ENCODE measurements at places on chromosomes 5 and 9.

GRCh38 chr9:16120231-16120641 is 567.4 kb downstream of the CCDC171 start:
- no peak for DNase-seq

DNA sequence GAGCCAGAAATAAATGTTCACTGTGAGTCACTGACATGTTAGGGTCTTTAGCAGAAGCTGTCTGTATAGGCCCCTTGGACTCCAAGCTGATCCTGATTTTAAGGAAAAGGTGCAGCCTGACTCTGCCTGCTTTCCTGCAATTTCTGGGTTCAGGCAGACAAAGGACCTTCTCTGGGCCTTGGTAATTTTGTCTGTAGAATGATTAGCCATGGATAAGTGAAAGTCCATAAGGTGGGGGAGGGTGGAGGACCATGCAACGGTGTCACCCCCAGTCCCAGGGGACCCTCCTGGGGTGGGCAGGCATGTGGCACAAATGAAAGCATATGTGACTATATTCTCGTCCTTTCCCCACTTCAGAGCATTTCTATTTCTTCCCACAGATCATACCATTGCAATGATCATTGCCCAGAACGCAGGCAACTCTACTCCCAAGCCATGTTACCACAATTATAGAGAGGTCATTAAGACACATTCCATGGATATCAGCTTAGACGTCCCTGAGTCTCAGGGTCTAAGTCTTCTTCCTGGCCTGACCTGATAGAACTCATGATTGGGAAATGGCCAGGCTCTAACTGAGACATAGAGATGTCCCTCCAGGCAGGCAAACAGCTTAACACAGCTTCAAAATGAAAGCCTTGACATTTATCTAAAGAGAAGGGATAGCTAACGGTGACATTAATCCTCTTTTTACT is 157.9 kb upstream of the ALDH1B1 start:
- DNase-seq, result no peak

DNA sequence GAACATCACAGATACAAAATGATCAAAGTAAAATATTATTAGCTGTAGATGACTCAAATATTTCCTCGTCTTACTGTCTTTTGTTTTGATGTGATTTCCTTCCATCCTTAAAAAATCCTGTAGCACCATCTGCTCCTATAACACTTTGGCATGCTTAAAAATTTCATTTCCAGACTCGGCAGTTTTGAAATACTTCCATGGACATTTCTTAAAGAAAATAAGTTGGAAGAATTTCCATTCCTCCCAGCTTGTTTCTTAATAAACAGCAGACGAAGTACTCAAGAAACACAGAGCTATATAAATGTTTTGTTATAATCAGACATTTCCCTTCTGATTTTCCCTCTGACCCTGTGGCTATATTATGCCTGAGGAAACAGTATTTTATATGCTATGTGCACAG is 41.2 kb upstream of the SVEP1 start:
- DNase-seq, result no peak

DNA sequence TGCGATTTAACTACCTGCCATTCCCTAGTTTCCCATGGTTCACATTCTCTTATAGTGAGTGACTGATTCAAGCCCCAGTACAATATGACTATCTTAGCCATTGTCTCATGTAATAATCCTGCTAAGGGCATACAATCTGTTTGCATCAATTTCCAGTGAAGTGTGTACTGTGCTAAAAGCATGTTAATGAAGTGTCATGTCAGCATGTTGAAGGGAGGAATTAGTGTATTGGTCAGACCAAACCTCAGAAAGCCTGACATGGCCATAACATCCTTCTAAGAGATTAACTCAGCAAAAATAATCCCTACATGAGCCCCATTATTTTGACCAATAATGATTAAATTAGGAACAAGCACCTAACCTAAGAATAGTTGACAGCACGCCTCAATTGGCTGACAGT is 442.4 kb downstream of the ENC1 start:
- no peak for DNase-seq

DNA sequence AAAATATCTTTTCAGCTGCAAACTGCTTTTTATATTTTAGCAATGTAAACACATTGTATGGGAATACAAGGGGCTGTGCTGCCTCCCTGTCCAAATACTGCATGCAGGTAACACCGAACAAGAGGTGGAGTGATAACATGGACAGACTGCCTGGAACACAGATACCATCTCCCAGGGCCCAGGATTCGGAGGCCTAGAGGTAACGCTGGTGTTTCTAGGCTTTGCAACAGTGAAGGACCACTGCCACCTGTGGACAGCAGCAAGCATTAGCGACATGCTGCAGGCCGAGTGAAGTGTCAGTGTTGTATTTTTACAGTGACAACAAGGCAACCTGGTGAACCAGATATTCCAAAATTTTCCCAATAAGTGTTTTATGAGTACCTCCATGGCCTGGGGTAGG is 379.1 kb downstream of the DMRT2 start:
- peak; percentile 11 for DNase-seq

GRCh38 chr5:142597546-142598337 is 88.1 kb downstream of the FGF1 start:
- no peak for DNase-seq

DNA sequence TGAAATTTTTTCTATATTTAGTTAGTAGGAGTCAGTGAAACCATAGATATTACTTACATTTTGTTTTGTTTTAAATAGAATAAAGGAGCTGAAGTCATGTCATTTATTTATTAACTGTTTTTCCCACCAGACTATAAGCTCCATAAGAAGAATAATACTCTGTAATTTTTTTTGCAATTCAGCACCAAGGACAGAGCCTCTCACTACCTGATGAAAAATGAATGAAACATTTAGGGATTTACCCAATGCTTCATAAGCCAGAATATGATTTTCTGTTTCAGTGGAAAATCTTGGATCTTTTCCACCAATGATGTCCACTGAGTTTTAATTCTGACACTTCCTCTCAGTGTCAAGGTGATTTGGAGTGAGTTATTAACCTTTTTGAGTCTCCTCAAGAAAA is 624.9 kb upstream of the GRAMD2B start:
- no peak for DNase-seq

GRCh38 chr5:132764051-132764450 is 13.0 kb downstream of the SEPTIN8 start:
- DNase-seq, result no peak

- no peak for DNase-seq
Observed at GRCh38 chr9:131180454-131180853, 55.1 kb downstream of the NUP214 start.

DNA sequence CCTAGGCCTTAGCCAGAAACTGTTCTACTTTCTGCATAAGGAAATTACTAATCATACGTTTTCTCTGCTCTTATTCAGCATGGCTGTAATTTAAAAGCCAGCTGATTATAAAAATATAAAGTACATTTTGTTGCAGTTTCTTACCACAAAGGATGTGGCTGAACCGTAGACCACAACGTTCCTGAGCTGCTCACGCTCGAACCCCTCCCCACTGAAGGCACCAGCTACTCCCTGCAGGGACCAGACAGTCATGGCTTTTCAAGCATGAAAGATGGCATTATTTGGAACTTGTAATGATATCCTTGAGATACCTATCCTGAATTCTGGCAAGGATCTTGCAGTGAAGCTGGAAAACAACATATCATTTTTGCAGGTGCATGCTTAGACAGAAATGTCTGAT is 91.8 kb upstream of the DMRT1 start:
- peak; percentile 70 for DNase-seq

DNA sequence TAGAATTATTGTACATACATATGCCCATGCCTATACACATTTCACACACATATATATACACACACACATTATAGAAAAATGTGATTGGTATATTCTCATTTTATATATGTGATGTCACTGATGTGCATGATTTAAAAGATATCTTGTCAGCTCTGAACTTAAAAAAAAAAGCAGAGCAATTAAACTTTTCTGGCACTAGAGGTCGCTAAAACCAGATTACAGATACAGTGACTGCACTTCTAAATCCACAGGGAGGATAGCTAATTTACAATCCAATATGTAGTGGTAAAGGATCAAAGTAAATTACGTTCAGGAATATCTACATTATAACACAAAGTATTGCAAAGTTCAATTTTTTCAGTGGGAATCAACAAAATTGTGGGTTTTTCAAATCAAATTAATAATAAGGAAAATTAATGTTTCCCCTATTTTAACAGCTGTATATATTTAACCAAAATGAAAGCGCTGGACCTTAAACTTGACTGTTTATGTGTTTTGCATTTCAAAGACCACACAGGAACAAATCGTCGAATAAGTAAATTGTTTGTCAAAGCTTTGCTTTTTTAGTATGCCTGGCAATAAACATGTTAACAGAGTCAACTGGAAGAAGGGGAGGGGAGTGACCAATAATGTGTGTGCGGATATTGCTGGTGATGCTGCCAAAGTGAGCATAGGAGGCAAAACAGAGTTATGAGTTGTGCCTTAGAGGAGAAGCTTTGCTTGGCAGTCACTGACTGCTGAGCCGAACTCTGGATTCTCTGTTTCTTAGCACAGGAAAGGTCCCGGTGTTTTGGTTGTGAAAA is 1201.4 kb upstream of the C9orf72 start:
- DNase-seq, result no peak

DNA sequence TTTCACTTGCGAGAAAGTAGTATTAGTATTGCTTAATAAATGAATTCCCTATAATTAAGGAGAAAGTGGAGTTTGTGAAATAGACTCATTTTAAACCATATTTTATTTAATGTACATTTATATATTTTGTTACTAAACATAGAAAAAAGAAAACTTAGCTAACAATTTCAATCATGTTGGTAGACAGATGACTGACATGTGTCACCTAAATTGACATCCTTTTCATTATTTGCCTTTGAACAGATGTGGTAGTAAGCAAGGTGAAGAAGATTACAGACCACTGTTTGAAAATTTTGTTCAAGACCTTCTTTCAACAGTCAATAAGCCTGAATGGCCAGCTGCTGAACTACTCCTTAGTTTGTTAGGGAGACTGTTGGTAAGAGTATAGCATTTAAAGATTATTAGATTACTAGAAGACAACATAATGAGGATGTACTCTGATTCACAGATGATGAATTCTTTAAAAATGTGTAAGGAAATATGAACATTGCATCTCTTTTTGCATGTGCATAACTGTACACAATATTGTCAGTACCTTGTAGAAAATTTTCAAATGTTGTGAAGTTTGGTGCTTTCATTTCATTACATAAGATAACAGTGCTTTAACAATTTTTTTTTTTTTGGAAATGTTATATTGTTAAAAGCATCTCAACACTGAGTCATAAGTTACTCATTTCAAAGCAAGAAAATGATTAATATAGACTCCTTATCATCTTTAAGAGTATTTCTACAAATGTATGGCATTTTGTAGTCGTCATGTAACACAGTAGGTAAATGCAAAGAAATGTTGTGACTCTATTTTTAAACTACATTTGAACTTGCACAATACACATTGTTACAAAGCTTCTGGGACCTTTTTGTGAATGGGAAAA is 139.5 kb downstream of the NIPBL start:
- DNase-seq, result no peak

DNA sequence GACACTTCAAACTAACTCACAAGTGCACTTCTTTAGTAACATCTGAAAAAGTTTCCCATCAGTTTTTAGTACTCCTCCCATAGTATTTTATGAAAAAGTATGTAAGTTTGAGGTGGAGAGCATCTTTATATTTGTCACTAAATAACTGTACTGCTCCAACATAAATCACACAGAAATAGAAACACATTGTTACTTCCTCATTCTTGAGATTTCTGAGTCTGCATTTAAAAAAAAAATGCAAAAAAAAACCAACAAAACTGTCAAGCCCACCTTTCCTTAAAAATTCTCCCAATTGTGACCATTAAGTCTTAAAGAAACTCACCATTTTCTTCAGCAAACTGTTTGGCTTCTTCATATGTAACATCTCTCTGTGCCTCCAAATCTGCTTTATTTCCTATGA is 18.7 kb downstream of the RAB14 start:
- DNase-seq, result no peak

DNA sequence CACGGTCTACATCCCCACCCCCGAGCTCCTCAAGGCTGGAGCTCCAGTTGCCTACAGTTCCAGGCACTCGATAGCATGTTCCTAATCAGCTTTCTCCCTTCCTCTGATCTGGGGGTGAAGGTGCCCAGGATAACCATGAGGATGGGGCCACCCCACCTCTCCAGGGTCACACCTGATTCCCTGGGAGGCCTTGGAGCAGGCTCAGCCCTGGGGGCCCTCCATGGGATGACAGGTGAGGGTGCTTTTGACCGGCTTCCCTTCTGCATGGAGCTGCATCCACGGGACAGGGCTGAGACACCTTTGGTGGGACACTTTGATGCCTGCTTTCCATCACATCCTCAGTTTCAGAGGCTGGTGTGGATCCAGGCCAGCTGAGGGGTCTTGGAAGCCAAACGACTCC is 28.6 kb downstream of the GADD45G start:
- no peak for DNase-seq

- DNase-seq, result no peak
Observed at GRCh38 chr5:131206772-131207171, 36.0 kb downstream of the LYRM7 start.

GRCh38 chr9:92003308-92004044 is 53.4 kb upstream of the ROR2 start:
- no peak for DNase-seq

GRCh38 chr5:12675959-12676358 is 771.7 kb upstream of the CTNND2 start:
- DNase-seq, result no peak

DNA sequence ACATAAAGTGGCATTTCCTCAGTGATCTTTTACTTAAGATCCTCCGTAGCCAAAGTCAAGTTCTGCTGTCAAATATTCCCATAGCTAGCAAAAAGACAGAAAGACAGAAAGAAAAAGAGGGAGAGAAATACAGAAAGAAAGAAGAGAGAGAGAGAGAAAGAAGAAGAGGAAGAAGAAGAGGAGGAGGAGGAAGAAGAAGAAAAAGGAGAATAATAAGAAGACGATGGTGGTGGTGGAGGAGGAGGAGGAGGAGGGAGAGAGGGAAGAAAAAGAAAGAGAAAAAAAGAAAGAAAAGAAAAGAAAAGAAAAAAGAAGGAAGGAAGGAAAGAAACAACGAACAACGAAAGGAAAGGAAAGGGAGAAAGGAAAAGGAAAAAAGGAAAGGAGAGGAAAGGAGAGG is 54.1 kb downstream of the FAT2 start:
- no peak for DNase-seq

DNA sequence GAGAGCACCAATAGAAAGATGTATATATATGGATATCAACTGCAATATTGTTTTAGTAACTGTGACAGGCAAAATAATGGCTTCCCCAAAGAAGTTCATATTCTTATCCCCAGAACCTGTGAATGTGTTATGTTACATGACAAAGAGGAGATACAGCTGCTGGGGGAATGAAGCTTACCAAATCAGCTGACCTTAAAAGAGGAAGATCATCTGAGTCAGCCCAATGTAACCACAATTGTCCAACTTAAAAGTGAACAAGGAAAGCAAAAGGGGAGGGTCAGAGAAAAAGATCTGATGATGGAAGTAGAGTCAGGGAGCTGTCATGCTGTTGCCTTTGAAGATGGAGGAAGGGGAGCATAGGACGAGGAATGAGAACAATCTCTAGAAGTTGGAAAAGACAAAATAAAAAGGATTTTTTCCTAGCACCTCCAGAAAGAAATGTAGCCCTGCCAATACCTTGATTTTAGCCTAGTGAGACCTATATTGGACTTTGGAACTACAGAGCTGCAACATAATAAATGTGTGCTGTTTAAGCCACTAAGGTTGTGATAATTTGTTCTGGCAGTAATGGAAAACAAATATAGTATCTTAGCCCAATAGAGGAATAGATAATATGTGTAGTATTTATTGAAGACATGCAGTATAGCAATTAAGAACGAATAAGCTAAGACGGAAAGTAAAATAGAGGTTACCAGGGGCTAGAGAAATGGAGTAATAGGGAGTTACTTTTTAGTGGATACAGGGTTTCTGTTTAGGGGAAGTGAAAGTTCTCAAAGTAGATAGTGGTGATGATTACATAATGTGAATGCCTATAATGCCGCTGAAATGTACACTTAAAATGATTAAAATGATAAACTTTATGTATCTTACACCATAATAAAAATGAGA is 115.9 kb downstream of the PIK3R1 start:
- DNase-seq, result no peak

Measured in activated CD4-positive, alpha-beta T cell treated with anti-CD3 and anti-CD28 coated beads, Interleukin-2, amount 10 ng/mL, durations not matched to agents 7 days and 5 days (primary cell).